ENCODE measurements at places on chromosomes 1 and 21.

- DNase-seq, result no peak
Measured at GRCh38 chr21:45302082-45303061, 14.7 kb upstream of the POFUT2 start.

GRCh38 chr1:45306319-45306718 lies 20.4 kb upstream of the HPDL start:
- DNase-seq, result no peak

DNA sequence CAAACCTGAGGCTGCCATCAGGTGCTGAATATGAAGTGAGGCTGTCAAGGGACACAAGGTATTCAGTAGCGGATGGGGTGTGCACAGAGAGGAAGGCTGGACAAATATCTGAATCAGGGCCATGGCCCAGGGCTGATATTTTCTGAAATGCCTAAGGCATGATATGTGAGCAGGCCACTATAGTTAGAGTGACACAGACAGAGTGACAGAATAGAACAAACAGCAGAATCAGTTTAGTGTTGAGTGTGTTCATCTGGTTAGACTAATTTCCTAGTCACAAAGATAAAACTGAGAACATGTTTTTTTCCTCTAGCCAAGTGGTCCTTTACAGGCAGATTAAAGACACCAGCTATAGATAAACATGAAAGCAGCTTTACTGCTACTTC lies 3.9 kb downstream of the OVAAL start:
- no peak for DNase-seq

DNA sequence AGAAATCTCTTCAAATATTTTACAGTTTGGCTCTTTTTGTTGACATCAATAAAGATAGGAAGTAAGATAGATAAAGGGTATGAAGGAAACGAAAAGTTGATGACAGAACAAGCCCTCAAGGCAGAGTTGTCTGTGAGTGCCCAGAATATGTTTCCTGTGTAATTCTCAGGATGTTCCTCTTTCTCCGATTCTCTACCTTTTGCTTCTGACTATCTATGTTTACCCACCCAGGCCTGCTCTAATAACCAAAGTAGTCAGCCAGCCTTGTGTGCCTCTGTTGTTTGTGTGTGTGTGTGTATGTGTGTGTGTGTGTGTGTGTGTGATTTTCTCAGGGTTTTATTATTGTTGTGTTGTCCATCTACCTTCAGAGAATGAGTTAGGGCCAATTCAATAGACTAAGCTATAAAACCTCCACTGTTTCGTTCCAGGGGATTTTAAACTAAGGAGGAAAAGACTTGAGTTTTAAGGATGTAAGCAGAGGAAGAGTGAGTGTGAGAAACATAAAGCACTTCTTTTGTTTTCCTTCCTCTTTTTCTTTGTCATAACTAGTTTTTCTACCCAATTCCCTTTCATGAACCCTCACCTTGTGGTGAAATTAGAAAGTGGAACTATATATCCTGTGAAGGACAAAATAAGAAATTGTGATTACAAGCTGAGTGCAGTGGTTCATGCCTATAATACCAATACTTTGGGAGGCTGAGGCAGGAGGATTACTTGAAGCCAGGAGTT lies 627.4 kb upstream of the NR5A2 start:
- no peak for DNase-seq

DNA sequence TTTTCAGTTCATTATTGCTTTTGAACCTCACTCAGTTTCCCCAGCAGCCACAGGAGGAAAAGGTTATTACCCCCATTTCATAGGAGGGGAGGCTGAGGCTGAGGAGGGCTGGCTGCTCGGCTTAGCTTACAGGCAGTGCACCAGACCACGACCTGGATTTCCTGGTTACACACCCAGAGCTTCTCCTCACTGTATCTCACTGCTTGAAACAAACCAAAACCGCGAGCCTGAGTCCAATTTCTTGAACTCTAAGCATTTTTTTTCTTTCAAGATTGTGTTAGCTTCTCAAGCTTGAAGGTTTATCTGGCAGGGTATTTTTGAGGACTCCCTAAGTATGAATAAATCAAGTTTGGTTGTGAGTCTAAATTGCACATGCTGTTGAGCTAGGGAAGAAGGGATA lies 188.9 kb upstream of the EDN2 start:
- DNase-seq, result no peak

- no peak for DNase-seq
Measured at GRCh38 chr1:68767941-68768340, 271.1 kb upstream of the DEPDC1 start.

DNA sequence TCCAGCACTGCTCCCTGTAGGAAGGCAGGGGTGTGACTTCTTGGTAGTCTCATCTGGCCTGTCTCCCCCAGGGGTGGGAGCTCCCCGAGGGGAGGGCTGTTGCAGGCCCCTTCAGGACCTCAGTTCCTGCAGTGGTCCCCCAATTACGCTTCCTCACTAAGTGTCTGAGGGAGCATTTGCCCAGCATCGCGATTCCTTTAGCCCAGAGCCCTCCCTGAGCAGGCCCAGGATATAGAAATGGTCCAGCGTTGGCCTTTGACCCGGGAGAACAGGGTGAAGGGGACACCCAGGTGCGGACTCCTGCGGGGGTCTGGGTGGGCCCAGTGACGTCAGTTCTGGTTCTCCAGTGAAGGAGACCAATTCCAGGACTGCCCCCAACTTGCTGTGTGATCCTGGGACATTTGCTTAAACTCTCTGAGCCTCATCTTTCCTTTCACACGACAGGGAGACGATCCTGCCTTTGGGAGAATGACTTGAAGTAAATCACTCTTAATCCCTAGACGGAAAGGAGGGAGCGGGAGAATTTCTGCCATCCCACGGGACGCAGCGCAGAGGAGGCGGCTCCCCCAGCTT lies 32.6 kb upstream of the BTG2 start:
- no peak for DNase-seq

- DNase-seq, result no peak
Measured at GRCh38 chr21:23247334-23247733, 2249.1 kb downstream of the NCAM2 start.

DNA sequence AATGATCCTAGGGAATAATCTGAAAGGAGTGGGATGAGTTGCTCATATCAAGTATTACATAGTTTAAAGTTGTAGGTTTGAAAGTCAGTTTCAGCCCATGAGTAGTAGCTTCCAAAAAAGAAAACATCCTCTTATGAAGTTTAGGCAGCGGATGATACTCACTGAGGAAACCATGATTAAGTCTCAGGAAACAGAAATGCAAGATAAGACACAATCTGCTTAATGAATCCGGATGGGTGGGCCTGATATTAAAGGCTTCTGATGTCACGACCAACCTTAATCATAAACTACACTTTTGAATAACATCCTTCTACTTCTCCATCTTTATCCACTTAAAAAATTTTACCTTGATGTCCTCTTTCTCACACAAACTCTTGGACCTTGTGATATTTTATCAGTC lies 61.8 kb downstream of the S1PR1 start:
- DNase-seq, result no peak

GRCh38 chr1:1000357-1001056 lies 610 bp upstream of the HES4 start:
- DNase-seq, result peak; percentile 60

DNA sequence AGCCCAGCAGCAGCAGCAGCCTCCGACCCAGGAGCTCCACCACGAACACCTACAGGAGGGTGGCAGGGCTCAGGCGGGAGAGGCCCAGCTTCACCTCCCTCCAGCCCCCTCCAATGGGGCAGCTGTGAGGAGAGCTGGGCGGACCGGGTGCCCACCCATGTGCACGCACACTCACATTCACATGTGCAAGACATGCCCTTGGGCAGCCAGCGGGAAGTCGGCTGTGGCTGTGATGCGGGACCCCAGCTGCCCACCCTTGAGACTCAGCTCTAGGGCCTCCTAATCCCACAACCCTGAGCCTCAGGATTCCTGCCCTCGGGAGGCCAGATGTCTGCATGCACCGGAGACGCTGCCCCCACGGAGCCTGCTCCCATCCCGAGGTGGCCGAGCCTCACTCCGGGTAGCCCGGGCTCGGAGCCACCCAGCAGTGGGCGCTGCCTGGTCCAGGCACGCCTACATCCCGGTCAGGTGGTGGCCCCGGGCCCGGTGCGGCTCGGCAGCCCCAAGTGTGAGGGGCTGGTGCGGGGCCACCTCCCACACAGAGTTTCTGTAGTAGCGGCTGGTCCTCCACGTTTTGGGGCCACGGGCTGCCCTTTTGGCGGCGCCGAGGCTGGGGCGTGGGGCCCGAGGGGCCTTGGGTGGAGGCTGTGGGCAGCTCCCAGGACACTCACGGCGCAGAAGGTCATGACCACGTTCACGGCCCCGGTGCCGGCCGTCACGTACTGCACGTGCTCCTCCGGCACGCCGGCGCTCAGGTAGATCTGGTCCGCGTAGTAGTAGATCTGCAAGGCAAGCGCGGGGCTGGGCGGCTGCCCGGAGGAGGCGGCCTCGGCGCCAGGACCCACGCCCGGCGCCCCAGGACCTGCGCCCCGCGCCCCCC lies 12.9 kb upstream of the SLC2A7 start:
- DNase-seq, result no peak

DNA sequence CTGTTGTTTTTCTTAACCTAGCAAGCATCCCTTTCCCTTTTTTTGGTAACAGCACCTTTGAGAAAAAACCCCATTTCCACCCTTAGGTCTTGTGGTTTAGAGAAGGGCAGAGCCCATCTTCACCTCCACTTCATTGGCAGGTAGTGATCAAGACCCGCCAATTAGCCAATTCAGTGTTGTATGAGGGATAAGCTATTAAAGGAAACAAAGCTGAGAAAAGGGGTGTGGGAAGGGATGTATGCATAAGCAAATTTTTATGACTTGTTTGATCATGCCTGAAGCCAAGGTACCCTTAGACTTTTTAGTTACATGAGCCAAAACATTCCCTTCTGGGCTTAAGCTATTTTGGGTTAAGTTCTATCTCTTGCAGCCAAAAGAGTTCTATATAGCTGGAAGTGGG lies 3.6 kb upstream of the ZNF697 start:
- DNase-seq, result peak; percentile 42

- DNase-seq, result no peak
Measured at GRCh38 chr1:52633291-52633754, 355 bp downstream of the SHISAL2A start.

DNA sequence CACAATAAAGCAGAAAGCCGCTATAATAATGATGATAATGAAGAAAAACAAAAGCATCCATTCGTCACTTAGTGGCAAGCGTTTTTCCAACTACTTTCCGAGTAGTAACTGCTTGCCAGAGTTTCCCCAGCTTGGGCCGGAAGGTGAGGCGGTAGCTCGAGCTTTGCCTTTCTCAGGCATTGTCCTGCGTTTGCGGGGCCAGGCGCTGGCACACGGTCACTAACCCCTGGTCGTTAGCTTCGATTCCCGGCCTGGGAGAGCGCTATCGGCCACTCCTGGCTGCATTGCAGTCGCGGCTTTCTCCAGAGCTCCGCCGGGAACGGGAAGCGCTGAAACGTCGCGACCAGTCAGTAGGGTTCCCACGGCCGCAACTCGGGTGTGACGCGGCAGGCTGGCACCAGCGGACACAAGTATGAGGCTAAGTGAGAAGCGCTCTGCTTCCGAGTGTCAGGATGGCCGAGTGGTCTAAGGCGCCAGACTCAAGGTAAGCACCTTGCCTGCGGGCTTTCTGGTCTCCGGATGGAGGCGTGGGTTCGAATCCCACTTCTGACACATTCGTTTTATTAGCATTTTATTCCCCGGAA lies 14.6 kb upstream of the ZNF692 start:
- peak; percentile 92 for DNase-seq

GRCh38 chr1:200410566-200410878 lies 686 bp upstream of the ZNF281 start:
- DNase-seq, result peak; percentile 90

- no peak for DNase-seq
Measured at GRCh38 chr1:10216090-10216749, 5.8 kb downstream of the KIF1B start.

DNA sequence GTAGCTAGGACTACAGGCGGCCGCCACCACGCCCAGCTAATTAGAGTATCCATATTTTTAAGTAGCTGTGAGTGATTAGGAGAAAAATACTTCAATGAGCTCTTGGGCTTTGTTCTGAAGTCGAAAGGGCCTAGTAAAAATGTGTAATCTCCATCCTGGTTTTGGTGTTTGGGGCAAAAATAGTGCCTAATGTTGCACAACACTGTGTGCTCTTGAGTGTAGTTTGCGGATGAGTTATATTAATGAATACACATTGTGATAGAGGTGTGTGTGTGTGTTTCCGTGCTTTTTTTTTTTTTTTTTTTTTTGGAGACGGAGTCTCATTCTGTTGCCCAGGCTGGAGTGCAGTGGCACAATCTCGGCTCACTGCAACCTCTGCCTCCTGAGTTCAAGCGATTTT lies 6.3 kb upstream of the ARID1A start:
- no peak for DNase-seq

DNA sequence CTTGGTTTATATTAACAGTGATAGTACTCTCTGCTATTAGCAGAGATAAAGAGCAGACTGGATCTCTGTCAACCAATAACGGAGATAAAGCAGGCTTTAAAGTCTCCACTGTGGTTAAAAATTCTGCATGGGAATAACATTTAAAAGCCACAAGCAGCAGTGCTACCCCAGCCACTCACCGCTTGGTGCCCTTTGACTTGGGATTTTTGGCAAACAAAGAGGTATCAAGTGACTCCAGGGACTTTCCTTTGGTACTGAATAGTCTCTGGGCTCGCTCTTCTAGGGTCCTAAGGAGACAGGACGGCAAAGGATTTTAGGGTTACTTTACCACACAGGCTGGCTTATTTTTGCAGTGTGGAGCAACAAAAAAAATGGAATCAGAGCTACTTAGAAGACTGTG lies 11.3 kb downstream of the SF3A3 start:
- DNase-seq, result no peak

GRCh38 chr1:79745929-79746328 lies 739.4 kb upstream of the ADGRL4 start:
- DNase-seq, result no peak

GRCh38 chr1:11156441-11156840 lies 32.7 kb upstream of the ANGPTL7 start:
- no peak for DNase-seq

- peak; percentile 73 for DNase-seq
Measured at GRCh38 chr1:147292012-147292411, 49.5 kb downstream of the CHD1L start.

GRCh38 chr1:31648641-31649357 lies 4.1 kb upstream of the PEF1 start:
- DNase-seq, result no peak

- DNase-seq, result no peak
Measured at GRCh38 chr1:54950369-54951163, 29.9 kb upstream of the TMEM61 start.

DNA sequence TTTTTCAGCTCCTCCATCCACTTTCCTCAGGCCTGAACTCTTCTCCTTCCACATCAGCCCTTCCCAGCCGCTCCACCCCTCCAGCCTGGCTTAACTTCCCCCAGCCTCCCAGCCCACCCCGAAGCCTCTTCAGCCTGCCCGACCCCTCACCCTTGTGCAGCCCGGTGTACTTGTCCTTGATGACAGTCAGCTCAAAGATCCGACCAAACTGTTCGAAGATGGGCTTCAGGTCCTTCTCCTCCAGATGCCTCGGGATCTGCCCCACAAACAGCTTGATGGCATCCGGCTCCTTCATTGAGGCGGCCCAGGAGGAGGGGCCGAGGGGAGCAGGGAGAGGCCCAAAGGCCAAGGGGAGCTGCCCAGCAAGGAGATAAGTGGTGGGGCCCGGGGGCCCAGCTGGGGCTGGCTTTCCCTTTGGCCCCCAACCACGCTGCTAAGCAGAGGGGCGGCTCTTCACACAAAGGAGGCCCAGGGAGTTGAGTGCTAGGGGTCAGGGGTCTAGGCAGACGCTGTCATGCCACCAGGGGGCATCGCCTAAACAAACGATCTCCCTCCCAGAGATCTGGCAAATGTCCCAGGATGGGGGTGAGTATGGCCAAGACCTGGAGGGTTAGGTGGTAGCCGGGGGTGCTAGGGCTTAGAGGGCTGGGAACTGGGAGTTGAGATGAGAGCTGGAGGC lies 738 bp downstream of the CELF3 start:
- DNase-seq, result no peak

Measured in foreskin keratinocyte (primary cell).